ENCODE measurements at places on chromosomes 13 and 19.

- DNase-seq = no peak
Observed at GRCh38 chr13:44337581-44337980, 36.0 kb upstream of the SERP2 start.

DNA sequence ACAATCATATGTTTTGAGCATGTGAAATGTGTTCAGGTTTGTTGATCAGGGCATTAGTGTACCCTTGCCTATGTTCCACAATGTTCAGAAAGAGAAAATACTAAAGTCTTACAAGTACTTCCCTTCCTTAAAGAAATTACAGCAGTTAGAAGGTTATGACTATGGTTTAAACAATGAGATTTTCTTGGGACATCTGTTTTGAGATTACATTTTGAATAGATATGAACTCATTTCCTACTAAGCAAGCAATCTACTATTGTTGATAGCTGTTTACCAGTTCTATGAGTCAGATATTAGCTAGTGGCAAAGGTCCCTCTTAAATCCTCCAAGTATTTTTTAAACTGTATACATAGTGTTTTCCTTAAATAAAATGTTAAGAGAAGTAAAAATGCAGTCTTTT lies 241.3 kb downstream of the DACH1 start:
- no peak for DNase-seq

GRCh38 chr13:43614063-43614462 lies 172.7 kb downstream of the ENOX1 start:
- no peak for DNase-seq

- DNase-seq = no peak
Observed at GRCh38 chr13:111925146-111925875, 141.6 kb upstream of the SOX1 start.

DNA sequence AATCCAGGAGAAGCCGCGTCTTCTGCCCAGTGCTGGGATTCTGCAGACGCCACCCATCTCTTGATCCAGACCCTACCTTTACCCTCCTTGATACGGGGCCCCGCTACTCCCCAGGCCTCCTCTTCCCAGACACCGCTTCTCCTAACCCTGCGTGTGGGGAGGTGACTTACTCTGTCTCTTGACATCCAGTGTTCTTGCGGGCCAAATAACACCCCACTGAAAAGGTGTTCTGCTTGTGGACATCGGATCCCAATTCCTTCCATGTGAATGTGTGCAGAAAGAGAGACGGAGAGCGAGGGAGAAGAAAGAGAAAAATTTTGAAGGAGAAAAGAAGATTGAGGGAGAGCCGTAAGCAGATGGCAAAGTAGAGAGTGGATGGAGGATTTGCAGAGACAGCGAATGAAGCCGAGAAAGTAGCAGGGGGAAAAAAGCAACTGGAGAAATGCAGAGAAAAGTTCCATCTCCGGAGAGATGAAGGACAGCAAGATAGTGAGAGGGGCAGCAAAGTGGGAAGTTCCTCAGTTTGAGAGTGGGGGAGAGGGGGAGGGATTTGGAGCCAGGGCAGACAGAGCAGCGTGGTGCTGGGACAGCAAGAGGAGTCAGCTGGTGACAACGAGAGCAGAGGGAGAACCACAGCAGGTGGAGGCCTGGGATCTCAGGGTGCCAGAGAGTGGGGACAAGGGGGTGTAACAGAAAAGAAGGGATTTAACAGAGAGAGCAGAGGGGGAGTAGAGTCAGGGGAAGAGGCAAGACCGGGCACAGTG lies 814 bp downstream of the ZNF480 start:
- DNase-seq = no peak

DNA sequence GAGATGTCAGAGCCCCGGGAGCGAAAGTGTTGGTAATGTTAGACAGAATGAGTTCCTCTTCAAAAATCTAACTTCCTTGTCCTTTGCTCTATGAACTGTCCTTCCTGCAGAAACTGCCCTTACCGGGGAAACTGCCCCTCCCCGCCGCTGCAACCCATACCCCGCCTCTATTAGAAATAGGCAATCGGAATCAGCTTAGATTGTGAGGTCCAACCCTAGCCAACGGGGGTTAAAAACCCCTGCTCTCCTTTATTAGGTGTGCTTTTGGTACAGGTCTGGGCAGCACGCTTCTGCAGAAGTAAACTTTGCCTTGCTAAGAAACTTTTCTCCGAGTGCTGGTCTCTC lies 11.5 kb upstream of the CAPNS1 start:
- DNase-seq = no peak

DNA sequence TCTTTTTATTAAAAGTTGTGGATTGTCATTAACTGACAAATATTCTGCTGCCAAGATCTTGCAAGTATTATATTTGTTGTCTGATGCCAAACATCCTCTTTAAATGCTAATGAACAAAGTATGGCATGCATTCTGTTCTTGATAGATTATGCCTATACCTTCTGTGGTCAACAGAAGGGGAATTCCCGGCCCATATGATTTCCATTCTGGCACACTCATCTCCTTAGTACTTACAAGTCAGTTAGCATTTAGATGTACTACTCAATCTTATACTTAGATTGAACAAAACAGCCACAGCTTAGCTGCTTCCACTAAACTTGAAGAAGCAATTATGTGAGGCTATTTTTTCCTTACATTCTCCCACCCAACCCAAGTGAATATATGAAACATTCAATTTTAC lies 246.1 kb upstream of the DACH1 start:
- no peak for DNase-seq

GRCh38 chr19:49205114-49205513 lies 47.5 kb downstream of the TRPM4 start:
- no peak for DNase-seq

DNA sequence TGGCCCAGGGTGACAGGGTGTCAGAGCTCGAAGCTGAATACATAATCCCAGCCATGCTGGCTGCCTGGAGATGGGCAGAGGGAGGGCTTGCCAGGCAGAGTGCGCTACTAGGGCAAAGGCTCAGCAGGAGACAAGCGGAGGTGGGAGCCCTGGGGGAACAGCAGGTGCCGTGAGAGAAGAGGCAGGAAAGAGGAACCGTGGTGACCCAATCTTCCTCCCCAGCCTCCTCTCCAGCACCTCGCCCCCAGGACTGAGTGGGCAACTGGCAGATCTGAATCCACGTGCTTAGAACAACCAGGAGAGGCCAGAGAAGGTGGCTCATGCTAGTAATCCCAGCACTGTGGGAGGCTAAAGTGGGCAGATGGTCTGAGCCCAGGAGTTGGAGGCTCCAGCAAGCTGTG lies 11.0 kb upstream of the CCL25 start:
- DNase-seq = no peak
